ENCODE measurements at places on chromosomes 7 and 10. TPM values are rescaled to one million over a fixed set of nuclear protein-coding genes. Genes with fewer than 3 reads are reported as not detected.

DNA sequence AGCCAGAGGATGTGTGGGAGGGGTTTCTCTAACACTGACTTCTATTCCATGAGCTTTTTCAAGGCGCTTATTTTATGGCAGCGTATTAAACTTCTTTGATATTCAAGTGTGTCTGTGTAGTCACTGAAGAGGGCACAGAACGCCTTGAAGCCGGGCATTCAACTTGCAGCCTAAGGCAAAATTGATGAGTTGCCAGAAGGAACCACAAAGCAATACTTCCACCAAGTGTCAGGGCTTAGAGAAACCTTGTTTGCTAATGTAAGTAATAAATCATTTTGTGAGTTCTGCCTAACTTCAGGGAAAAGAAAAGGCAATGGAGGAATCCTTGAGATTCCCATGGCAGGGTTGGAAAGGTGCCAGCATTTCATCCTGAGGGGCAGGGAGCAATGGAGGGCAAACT lies 163.8 kb downstream of the LCOR start:
- H3K27me3 ChIP-seq: no peaks in the 10 kb centered on the region
- H3K27ac ChIP-seq: no peak overlapping the region
- no peaks in the 10 kb centered on the region for H3K36me3 ChIP-seq
- no peak overlapping the region for H3K4me3 ChIP-seq
- peaks cover 8% of the 10 kb centered on the region for H3K4me1 ChIP-seq

- H3K36me3 ChIP-seq: no peaks in the 10 kb centered on the region
- no peak overlapping the region for H3K4me3 ChIP-seq
- no peaks in the 10 kb centered on the region for H3K4me1 ChIP-seq
- no peak overlapping the region for H3K27ac ChIP-seq
- DNase-seq: no peak
- no peaks in the 10 kb centered on the region for H3K27me3 ChIP-seq
These were observed 297.6 kb upstream of the PLXDC2 start for GRCh38 chr10:19518632-19519031.

The FAM24B gene
- total RNA-seq: 11.2 TPM

DNA sequence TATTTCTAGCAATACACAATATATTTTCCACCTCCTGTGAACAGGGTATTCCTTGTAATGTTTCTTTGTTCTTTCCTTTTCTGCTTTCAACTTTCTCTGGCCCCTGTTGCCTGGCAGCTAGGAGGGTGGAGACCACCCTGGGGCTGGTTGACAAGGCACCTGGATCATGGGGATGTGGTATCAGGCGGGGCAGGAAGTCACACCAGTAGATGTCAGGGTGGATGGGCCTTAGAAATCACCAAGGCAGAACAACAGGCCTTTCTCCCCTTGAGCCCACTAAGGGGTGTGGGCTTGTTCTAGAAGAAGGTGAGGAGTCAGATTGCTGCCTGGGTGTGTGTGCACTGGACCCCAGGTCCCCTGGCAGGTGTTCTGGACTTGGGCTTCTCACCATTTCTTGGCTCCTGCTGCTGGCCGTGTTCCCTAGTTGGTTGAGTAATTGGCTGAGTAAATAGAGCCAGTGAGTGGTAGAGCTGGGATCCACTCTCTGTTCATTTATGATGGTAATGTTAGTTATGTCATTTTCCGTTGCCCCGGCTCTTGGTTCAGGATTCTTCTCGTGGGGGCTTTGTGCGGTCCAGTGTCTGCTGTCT lies 24.9 kb downstream of the ZNF783 start:
- no peaks in the 10 kb centered on the region for H3K27me3 ChIP-seq
- H3K4me3 ChIP-seq: no peak overlapping the region
- DNase-seq: no peak

The PRSS1 gene
- not detected for total RNA-seq

DNA sequence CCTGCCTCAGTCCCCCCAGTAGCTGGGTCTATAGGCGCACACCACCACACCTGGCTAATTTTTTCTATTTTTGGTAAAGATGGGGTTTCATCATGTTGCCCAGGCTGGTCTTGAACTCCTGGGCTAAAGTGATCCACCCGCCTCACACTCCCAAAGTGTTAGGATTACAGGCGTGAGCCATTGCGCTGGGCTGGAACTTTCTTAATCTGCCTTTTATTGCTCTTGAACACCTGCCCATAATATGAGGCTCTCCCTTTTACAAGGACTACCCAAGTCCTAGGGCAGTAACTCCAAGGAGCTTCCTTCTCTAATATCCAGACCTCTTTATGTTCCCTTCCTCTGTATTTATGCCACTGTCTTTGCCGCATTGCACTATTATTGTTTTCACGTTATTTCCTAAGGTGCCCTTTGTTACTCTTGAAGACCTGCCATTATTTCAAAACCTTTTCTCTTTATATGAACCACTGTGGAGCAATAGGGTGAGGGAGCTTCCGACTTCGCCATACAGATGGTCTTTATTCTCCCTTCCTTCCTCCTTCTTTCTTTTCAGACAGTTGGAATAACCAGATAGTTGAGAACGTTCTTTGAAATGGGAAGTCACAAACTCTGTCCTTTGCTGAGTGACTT lies 36.3 kb upstream of the TCF7L2 start:
- DNase-seq: no peak
- no peak overlapping the region for H3K27ac ChIP-seq
- H3K4me1 ChIP-seq: no peaks in the 10 kb centered on the region
- H3K36me3 ChIP-seq: no peaks in the 10 kb centered on the region
- H3K4me3 ChIP-seq: no peak overlapping the region

DNA sequence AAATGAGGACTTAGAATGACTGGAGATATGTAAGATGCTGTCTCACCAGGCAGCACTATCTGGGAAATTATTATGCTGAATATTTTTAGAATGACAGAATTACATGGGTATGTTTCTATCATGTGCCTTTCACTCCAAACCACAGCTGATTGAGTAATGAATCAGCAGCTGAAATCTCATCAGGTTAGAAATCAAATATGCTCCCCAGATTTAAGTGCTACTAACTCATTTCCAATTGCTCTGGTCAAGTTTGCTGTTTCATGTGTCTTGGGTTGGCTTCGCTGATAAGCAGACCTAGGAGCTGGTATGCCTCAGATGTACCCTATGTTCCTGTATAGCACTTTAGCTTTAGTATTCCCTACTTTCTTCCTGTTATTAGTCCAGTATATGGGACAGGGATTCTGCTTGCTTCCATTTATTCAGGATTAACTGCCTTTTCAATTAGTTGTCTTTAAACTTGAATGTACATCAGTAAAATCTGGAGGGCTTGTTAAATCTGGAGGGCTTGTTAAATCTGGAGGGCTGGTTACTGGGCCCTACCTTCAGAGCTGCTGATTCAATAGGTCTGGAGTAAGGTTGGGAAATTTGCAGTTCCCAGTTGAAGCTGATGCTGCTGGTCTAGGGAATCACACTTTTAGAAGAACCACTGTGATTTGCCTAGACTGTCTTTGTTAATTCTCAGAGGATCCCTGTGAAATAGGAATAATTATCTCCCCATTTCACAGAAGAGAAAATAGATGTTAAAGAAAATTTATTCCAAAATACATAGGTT lies 172.9 kb downstream of the DKK1 start:
- H3K36me3 ChIP-seq: no peaks in the 10 kb centered on the region
- no peak overlapping the region for H3K4me3 ChIP-seq
- no peaks in the 10 kb centered on the region for H3K4me1 ChIP-seq
- DNase-seq: no peak
- no peaks in the 10 kb centered on the region for H3K27me3 ChIP-seq

Measured in activated naive CD8-positive, alpha-beta T cell treated with anti-CD3 and anti-CD28 coated beads for 36 hours (primary cell).